ENCODE measurements at places on chromosomes 5 and 9. TPM values are rescaled to one million over a fixed set of nuclear protein-coding genes. Genes with fewer than 3 reads are reported as not detected.

- no peak for DNase-seq
Measured at GRCh38 chr5:59725392-59725767, 168.1 kb downstream of the PDE4D start.

- DNase-seq: no peak
Measured at GRCh38 chr5:69209602-69210001, 20.2 kb downstream of the CENPH start.

GRCh38 chr5:79806741-79807140, 117.1 kb downstream of the CMYA5 start:
- DNase-seq: no peak

DNA sequence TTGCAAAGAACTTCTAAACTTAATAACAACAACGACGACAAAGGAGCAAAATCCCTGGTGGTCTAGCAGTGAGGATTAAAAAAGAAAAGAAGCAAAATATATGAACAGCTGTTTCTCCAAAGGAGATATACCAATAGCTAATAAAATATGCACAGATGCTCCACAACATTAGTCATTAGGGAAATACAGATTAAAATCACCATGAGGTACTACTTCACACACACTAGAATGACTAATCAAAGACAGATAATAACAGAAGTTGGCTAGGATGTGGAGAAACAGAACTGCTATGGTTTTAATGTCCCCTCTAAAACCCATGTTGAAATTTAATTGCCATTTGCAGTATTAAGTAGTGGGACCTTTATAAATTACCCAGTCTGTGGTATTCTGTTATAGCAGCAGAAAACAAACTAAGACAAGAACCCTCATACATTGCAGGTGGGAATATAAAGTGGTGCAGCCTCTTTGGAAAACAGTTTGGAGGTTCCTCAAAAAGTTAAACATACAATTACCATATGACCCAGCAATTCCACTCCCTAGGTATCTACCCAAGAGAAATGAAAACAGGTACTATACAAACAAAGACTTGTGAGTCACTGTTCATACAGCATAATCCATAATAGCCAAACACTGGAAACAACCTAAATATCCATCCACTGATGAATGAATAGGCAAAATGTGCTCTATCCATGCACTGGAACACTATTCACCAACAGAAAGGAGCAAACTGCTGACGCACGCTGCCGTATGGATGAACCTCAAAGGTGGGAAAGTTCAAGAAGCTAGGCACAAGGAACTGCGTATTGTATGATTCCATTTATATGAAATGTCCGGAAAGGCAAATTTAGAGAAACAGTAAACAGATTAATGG, 11.4 kb upstream of the DUSP1 start:
- DNase-seq: no peak

DNA sequence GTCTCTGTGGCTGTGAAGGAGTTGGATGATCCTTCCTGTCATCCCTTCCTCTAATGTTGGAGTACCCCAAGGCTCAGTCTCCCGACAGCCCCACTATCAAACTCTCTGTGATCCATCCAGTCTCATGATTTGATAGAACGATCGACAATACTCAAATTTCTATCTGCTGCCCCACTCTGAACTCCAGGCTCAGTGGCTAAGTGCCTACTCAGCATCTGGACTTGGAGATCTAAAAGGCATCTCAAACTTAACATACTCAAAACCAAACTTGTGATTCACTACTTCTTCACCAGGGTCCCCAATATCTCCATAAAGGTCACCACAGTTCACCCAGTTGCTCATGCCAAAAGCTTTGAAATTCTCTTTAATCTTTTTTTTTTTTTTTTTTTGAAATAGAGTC, 15.1 kb upstream of the STRBP start:
- DNase-seq: no peak

- no peak for DNase-seq
Measured at GRCh38 chr5:55932700-55933099, 62.1 kb downstream of the IL6ST start.

GRCh38 chr5:6402939-6403338, 24.6 kb upstream of the MED10 start:
- no peak for DNase-seq

GRCh38 chr9:12538842-12539579, 154.2 kb upstream of the TYRP1 start:
- DNase-seq: no peak

DNA sequence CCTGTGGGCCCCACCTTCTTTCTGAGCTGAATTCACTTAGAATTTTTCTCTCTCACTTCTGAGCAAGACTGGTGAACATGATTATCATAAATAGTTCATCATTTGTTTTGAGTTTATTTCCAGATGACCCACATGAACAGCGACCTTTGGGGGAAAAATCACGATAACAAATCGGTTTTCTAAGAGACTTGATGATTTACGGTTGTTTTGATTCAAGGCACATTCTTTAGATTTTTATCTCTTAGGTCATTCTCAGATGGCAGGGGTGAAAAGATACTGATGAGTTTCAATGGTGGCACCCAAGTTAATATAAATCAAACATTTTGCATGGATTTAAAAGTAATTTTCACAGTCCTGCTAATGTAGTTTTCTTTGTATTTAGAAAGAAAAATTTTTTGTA, 95.1 kb downstream of the DMXL1 start:
- DNase-seq: no peak

GRCh38 chr5:126208691-126209090, 214.5 kb upstream of the GRAMD2B start:
- no peak for DNase-seq

DNA sequence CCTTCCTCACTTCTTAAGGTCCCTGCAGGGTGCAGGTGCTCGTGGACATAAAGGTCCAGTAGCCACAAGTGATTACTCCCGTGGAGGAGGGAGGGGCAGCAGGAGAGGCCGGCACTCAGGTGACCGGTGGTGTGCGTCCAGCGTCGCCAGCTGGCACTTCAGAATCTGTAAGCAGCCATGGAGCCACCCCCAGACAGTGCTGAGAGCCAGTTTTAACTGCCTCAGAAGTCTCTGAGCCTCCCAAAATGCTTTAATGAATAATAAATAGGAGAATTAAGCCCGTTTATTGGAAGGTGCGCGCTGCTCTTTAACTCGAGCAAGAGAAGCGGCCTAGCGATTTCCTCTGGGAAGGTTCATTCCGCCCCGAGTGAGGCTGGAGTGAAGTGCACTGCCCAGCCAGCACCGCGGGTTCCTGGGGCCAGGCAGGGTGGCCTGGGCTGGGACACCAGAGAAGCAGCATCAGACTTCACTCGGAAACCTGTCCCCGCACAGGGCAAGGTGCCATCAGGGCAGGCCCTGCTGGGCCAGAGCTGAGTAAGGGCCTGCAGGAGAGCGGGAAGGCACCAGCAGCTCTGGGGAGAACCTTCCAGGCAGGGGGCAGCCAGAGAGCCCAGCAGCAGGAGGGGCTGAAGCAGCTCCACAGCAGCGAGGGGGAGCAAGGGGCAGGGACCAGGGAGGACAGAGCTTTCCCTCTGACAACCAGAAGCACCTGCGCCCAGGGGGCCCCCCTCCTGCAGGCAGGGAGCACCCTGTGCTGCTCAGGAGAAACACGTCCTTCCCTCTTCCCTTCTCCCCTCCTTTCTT, 61.2 kb downstream of the VAV2 start:
- no peak for DNase-seq

DNA sequence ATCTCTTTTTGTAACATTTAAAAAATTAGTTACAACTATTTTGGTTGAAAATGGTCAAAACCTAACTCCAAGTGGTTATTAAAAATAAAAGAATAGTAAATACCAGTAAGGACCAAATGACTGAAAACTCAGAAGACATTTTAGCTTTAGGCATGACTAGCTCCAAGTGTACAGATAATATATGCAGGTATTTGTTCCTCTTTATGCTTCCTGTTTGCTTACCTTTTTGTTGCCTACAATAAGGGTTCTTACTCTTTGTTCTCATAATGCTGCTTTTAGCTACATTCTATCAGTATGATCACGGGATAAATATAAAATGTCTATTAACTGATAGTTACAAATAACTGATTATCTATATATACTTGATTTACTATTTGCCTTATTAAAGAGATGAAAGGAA, 259.6 kb downstream of the CDH12 start:
- no peak for DNase-seq

GRCh38 chr5:329768-330167, 8.3 kb downstream of the AHRR start:
- no peak for DNase-seq

DNA sequence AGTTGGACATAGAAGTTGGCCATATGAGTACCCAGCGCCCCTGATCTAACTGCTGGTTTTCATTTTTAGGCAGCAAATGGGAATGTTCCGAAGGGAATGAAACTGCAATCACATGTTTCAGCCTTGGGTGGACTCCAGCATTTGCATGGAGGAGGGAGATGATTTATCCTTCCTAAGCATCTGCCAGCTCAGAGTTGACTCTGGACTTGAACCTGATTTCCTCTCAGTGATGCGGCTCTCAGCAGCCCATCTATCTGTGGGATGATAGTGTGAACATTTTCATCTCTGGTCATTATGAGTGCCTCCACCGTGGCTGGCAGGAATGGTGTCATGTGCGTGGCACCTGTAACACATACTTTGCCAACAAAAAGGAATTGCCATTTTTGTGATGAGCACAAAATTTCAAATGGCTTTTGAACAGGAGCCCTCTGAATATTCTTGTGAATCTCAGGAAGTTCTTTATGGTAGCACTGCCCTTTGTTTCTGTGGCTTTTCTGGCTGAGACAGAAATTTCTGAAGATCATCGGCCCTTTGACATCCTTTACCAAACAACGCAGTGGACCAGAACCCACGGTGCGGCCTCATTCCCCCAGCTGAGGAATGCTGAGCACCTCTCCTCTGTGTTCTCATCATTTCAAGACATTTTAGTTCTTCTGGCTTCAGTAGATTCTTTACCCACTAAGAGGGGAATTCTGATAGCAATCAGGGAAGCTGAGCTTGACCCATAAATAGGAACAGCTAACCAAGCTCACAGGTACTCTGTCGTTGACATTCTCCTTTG, 28.5 kb downstream of the FUBP3 start:
- DNase-seq: no peak

Gene GOLM1
- total RNA-seq: 0.46 TPM

Gene SPATA31C1
- total RNA-seq: not detected

Gene TRIM32
- total RNA-seq: 16.7 TPM

Gene PPP3R2
- not detected for total RNA-seq

Gene C9orf152
- total RNA-seq: not detected

Gene DEPDC1B
- 0.25 TPM for total RNA-seq

Gene PCDHA13
- total RNA-seq: not detected

Gene SH3TC2
- not detected for total RNA-seq

Gene TRIP13
- 1.7 TPM for total RNA-seq

Gene EGR1
- 12.9 TPM for total RNA-seq

Gene ARHGEF39
- 0.62 TPM for total RNA-seq

Gene TMEM215
- not detected for total RNA-seq

Gene ZFP2
- 1.8 TPM for total RNA-seq

Gene ABITRAM
- total RNA-seq: 5.0 TPM

Gene ADAMTS13
- 3.3 TPM for total RNA-seq

Gene RLN2
- 3.5 TPM for total RNA-seq

Gene C9
- not detected for total RNA-seq
